Effector CD8-positive, alpha-beta T cell (primary cell): ENCODE measurements at places on chromosomes 4 and X.

DNA sequence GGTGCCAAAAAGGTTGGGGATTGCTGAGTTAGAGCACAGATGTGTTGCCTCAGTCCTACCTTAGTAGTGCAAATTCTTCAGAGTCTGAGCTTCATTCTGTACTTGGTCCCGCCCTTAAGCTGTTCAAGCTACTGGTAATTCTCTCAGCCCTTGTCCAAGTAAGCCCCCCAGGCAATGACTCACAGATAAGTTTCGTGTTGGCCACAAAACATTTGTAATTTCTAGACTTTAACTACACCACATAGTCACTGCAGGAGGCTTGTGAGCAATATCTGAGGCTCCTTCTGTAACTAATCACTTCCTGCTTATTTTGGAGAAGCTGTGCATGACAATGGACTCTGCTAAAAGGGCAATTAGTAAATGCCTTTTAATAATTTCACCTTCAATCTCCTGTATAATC, 1420.5 kb downstream of the PCDH7 start:
- no peak for DNase-seq

- no peak for DNase-seq
Measured at GRCh38 chr4:153651587-153651986, 32.5 kb upstream of the TLR2 start.

- no peak for DNase-seq
Measured at GRCh38 chrX:55778322-55778721, 60.8 kb downstream of the RRAGB start.

DNA sequence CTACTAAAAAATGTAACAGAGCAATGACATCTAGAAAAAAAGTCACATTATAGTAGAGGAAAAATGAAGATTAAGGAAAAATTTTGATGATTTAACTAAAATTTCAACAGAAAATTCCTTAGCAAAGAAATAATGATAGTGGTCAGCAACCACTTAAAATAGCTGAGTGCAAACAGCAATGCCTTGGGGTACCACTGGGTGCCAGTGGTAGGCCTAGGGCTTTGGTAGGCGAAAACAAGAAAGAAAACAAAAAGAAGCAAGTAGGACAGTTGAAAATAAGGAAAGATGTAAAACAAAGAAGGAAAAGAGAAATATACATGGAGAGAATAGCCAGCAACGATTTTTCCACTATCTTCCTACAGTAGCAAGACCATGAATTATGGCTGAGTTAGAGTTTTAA, 313.5 kb upstream of the IRS4 start:
- no peak for DNase-seq

- no peak for DNase-seq
Measured at GRCh38 chr4:163556650-163557391, 62.3 kb downstream of the TMA16 start.
